EH (cell line): ENCODE measurements at places on chromosomes 1 and 21.

GRCh38 chr1:32321712-32322291 is 14.2 kb downstream of the MARCKSL1 start:
- peak; percentile 16 for DNase-seq

DNA sequence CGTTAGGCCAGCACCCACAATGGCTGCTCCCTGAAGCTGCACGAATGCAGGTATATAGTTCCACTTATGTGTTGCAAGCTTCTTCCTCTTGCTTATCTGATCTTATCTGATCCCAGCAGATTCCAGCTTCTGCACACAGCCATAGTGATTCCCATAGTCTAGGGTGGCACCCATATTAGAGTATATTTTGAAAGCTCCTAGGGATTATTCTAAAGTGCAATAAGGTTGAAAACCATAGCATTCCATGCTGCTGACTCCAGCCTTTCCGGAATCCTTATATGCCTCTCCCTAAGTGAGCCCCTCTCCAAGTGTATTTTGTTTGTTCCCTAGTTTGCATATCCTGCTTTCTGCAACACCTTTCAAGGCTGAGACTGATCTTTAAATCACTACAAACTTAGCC is 432.0 kb downstream of the SETD4 start:
- peak; percentile 79 for DNase-seq

- no peak for DNase-seq
Measured at GRCh38 chr1:13663969-13664368, 36.0 kb upstream of the PRDM2 start.

DNA sequence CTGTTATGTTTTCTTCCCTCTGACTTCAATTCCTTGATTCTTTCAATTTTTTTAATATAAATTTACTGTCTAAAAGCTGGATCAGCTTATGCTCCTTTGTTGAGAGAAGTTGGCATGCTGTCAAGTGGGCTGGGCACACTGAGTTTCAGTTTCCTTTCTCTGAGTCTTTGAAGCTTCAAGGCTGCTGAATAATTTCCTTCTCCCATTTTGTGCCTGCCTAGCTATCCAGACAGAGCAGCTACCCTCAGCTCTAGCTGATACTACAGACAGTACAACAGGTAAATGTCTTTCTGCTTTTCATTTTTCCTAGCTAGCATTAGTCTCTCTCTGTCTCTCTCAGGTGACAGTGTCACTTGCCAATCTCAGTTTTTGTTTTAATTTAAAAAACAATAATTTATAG is at the start of gene IFI44:
Gene IFI44 (plus strand): TSS at position 204 of the 400 bp plus-strand sequence. CDS start 365 bp downstream, outside the sequence.
- DNase-seq: peak; percentile 83

DNA sequence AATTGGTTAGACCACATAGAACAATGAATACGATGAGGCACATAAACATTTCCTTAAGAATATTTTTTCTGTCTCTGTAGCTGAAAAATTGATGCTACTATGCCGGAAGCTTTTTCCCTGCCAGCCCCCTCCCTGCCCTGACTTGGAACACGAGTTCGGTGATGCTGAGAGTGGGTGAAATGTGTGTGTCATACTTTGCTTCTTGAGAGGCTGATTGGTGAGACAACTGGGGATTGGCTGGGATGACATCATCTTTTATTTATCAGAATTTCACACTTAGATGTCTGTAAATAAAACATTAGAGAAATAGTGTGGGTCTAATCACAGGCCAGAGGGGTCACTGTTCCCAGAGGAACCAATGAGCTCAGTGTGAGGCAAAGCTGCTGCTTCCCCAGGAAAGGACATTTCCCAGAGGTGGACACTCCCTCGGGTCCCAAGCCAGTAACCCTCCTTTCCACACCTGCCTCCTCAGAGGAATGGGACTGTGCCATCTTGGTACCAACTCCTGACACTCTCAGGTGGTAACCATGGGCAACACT is 195.4 kb upstream of the C1orf174 start:
- no peak for DNase-seq

DNA sequence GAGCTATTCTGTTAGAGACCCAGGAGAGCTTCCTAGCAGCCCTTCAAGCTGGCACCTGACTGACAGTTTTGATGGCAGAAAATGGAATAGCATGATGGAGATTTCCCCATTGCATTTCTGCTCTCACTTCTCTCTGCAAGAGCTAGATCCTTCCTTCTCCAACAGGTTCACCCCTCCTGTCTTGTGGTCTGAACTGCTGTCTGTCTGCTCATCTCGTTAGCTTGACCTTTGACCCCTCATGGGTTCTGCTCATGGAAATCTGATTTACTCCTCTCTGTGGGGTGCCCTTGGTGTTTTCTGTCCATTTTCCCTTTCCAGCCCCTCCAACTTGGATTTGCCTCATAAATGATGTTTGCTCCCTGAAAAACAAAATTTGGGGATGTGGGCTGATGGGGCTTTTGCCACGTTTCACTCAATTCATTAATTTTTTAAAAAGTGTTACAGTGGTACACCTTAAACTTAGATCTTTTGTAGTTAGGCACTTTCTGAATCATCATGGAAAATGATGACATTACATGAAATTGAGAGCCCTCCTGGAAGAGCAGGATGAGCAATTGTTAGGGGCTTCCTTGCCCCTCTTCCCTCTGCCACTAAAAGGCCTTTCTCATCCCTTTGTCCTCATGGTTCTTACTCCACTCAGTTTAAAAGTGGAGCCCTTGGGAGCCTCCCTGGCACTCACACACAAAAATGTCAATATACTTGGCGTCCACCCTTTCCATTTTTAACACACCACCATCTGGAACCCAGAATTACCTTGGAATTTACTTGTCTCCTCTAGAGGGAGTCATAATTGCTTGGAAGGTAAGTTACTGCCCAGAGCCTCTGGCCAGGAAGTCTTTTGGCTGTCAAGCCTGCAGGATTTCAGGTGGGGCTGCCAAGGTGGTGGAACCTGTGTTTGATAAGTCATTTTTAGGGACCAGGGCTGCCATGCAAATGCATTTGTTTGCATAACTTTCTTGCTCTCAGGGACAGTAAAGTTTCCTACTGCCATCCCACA is 31.9 kb upstream of the IL19 start:
- DNase-seq: peak; percentile 41

DNA sequence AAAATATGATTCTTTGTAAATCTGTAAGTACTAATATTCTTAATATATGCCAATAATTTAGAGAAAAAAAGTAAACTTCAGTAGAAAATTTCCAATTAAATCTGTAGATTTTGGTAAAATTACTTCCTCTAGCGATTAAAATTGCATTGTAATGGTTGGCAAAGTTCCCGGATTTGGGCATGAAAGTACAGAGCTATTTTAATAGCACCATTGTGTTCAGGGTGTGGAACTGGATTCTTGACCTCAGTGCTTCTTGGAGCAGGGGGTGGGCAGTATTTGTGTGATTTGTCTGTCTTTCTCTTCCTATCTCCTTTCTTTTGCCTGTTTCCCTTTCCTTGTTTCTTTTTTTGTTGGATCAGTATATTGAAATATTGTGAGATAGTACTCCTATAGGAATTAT is 72.1 kb downstream of the DNM3 start:
- DNase-seq: peak; percentile 9

GRCh38 chr1:108505763-108506070 is 54.2 kb upstream of the EEIG2 start:
- peak; percentile 9 for DNase-seq

- DNase-seq: no peak
Measured at GRCh38 chr1:16119504-16119903, 36.4 kb downstream of the EPHA2 start.

GRCh38 chr1:243379208-243379607 is 123.4 kb downstream of the SDCCAG8 start:
- no peak for DNase-seq

DNA sequence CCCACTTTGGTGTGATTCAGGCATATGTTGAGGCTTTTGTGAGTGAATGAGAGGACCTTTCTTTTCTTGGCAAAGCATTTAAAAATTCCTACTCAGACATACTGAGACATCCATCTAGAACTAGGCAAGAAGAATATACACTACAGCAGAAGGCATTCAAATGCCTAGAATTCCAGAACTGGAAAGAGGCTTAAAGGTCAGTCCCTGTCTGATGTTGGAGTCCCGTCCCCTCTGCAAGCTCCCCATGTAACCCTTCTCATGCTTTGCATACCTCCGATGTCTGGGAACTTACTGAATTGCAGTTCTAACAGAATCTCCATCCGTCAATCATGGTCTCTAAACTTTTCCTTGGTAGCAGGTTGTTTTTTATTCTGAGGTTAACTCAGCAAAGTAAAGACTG is 152.9 kb downstream of the ATP6V1G3 start:
- DNase-seq: peak; percentile 86

DNA sequence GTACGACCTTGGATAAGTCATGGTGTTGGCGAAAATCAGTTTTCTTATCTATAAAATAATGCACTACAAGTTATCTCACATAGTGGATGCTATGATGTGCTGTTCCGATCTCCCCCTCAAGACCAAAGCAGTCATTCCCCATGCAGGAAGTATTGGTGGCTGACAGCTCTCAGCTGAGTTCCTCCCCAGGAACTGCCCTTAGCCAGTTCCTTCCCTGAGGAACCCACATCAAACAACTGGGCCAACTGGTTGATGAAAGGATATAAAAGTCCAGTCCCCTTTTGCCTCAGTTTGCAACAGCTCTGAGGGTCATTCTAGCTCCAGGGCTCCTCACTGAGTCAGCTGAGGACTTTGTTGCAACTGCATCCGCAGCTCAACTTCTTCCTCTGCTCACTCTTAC is 16.1 kb upstream of the SLAMF1 start:
- no peak for DNase-seq

- DNase-seq: no peak
Measured at GRCh38 chr1:159009287-159009686, 420 bp upstream of the IFI16 start.

- DNase-seq: no peak
Measured at GRCh38 chr1:226454349-226454748, 46.5 kb upstream of the PARP1 start.

- no peak for DNase-seq
Measured at GRCh38 chr21:34836933-34837505, 168.2 kb downstream of the CLIC6 start.

DNA sequence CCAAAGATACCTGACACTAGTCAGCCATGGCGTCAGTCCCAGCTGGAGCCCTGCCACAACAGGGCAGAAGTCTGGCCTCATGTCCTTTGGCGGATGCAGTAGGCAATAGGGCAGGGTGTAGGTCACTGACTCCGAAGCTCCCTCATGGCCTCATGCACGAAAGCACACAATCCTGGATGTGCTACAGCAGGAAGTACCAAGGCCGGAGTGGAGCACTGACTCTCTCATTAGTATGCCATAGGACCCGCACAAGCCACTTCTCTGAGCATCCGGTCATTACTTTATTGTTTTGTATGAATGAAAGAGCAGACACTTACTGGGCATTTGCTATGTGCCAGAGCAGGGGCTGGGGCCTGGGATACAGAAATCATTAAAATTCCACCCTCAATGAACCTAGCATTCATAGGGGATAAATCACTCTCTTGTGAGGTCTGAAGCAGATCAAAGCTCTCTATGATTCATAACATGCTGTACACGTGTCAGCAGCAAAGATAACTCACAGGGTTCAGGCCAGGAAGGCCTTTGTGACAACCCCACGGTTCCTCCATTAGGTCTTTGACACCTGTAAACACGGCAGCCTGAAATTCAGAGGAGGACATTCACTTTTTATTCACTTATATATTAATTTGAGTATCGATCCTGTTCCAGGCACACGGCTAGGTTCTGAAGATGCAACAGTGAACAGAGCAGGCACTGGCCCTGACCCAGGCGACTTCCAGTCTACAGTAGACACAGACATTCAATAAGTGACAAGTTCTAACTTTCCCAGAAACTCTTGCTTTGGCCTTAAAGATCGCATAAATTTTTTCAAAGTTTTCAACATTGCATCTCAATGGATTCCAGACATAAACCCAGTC is 357.9 kb upstream of the USP24 start:
- peak; percentile 88 for DNase-seq

DNA sequence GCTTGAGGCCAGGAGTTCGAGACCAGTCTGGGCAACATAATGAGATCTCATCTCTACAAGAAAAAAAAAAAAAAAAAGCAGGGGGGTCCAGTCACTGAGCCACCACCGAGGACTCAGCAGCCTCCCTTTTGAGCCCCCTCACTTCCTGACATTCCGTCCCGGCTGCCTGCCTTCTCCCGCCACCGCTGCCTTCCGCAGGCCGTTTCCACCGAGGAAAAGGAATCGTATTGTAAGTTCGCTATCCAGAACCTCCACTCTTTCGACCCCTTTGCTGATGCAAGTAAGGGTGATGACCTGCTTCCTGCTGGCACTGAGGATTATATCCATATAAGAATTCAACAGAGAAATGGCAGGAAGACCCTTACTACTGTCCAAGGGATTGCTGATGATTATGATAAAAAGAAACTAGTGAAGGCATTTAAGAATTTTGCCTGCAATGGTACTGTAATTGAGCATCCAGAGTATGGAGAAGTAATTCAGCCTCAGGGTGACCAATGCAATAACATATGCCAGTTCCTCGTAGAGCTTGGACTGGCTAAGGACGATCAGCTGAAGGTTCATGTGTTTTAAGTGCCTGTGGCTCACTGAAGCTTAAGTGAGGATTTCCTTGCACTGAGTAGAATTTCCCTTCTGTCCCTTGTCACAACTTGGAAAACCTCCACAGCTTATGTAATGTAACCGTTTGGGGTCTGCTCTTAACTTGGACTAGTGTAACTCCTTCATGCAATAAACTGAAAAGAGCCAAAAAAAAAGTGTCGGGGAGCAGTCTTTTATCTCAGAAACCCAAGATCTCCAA is 55.6 kb downstream of the GLUL start:
- DNase-seq: no peak

- DNase-seq: no peak
Measured at GRCh38 chr1:30600706-30601105, 122.7 kb downstream of the MATN1 start.

DNA sequence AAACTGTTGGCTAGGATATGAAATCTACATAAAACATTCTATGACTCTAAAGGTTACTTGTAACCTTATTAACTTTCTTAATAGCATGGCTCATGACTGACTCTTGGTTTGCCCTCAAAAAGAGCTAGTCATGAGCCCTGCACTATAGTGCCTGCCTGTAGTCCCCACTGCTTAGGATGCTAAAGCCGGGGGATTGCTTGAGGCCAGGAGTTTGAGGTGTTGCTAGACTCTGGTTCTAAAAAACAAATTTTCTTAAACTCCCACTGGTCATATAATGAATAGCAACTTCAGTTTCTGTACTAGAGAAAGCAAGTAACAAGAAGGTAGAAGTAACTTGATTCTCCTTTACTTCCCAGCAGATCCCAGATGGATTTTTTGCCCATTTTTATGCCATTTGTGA is 15.8 kb upstream of the NEXN start:
- DNase-seq: no peak

GRCh38 chr1:242318140-242318539 is 206.4 kb downstream of the PLD5 start:
- DNase-seq: no peak

- no peak for DNase-seq
Measured at GRCh38 chr1:22462928-22463327, 11.3 kb downstream of the ZBTB40 start.

- DNase-seq: no peak
Measured at GRCh38 chr1:173266841-173267240, 59.7 kb upstream of the TNFSF4 start.

- no peak for DNase-seq
Measured at GRCh38 chr21:45821998-45822397, 159.6 kb upstream of the COL6A1 start.

- DNase-seq: no peak
Measured at GRCh38 chr1:236998546-236998945, 5.7 kb downstream of the MT1HL1 start.

GRCh38 chr1:216721863-216722262 is 1.4 kb downstream of the ESRRG start:
- no peak for DNase-seq

GRCh38 chr1:229108598-229109201 is 162.2 kb upstream of the RAB4A start:
- DNase-seq: no peak
